Activated T-helper 1 cell treated with anti-CD3 and anti-CD28 coated beads, Interleukin-12 subunit alpha, Interleukin-12 subunit beta, Interleukin-2, Interleukin-4 antibody, amounts not matched to agents 30 ng/mL and 10 ng/mL and 1 ng/mL, durations not matched to agents 14 hours and 24 hours and 36 hours (primary cell): ENCODE measurements at places on chromosomes 2 and 18. TPM values are rescaled to one million over a fixed set of nuclear protein-coding genes. Genes with fewer than 3 reads are reported as not detected.

Gene DLX1
- total RNA-seq = not detected in 2 replicates

Gene RELCH
- 32.6 and 34.5 TPM in 2 replicates for total RNA-seq

Gene C2orf78
- not detected in 2 replicates for total RNA-seq

Gene ITGA4
- 98.5 and 118 TPM in 2 replicates for total RNA-seq

Gene MOGAT1
- not detected in 2 replicates for total RNA-seq

Gene MC5R
- not detected in 2 replicates for total RNA-seq

Gene SALL3
- not detected in 2 replicates for total RNA-seq

Gene ZNF385B
- not detected in 2 replicates for total RNA-seq

Gene SNORC
- 0.98 and 1.8 TPM in 2 replicates for total RNA-seq

Gene RPRM
- total RNA-seq = 0.20 TPM in 1 of 2 replicates, not detected in the other

Gene COL3A1
- total RNA-seq = 0.13 TPM in 1 of 2 replicates, not detected in the other

DNA sequence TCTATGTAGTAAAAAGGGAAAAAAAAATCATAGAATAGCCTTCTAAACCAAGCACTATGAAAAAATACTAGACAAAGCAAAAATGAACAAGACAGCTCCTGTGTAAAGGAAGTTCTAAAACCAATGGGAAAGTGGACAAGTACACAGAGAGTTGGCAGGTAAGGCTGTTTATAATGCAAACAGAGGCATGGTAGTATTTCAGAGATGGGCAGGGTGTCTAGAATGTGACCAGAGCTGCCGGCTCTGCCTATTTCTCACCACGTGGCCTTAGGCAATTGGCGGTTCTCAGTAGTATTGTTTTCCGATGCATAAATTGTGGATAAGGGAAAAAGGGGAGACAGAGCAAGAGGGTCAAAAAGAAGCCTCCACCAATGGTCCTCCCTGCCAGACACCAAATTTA is 173.6 kb downstream of the ANKRD30B start:
- no peaks in the 10 kb centered on the region for H3K27me3 ChIP-seq
- H3K36me3 ChIP-seq = no peaks in the 10 kb centered on the region
- H3K4me1 ChIP-seq = no peaks in the 10 kb centered on the region
- H3K4me3 ChIP-seq = no peak overlapping the region
- DNase-seq = no peak

- no peak overlapping the region for H3K4me3 ChIP-seq
- H3K27me3 ChIP-seq = no peaks in the 10 kb centered on the region
- no peaks in the 10 kb centered on the region for H3K36me3 ChIP-seq
- no peak overlapping the region for H3K27ac ChIP-seq
- no peak for DNase-seq
These were observed 103.0 kb downstream of the FAM210A start for GRCh38 chr18:13623348-13623747.

GRCh38 chr2:102040229-102040628 is 48.5 kb downstream of the IL1R2 start:
- H3K27me3 ChIP-seq = peaks cover 16% of the 10 kb centered on the region
- H3K36me3 ChIP-seq = no peaks in the 10 kb centered on the region
- peaks cover 24% of the 10 kb centered on the region for H3K4me1 ChIP-seq

- H3K4me3 ChIP-seq = peak overlapping the region; percentile 96
- peak overlapping the region; percentile 97 for H3K27ac ChIP-seq
- peaks cover 25% of the 10 kb centered on the region for H3K36me3 ChIP-seq
- DNase-seq = peak; percentile 44
- no peaks in the 10 kb centered on the region for H3K27me3 ChIP-seq
These were observed 588 bp downstream of the CHAC2 start for GRCh38 chr2:53768242-53768542.

DNA sequence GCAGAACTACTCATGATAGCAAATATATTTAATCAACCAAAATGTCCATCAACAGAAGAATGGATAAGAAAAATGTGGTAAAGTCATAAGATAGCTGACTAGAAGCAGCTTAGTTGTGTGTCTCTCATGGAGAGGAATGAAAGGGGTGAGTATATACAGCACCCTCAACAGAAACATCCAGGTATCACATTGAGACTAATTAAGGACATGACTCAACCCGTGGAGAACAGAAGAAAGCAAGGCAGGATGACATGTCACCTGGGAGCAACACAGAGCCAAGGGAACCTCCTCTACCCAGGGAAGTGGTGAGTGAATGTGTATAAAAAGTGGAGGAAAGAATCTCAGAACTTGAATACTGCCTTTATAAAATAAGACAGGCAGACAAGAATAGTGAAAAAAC is 1695.0 kb upstream of the CELF4 start:
- H3K27ac ChIP-seq = no peak overlapping the region
- H3K36me3 ChIP-seq = no peaks in the 10 kb centered on the region
- DNase-seq = no peak
- H3K27me3 ChIP-seq = no peaks in the 10 kb centered on the region
- no peaks in the 10 kb centered on the region for H3K4me1 ChIP-seq

- peak overlapping the region; percentile 86 for H3K27ac ChIP-seq
- H3K27me3 ChIP-seq = peaks cover 2% of the 10 kb centered on the region
- peaks cover 40% of the 10 kb centered on the region for H3K4me1 ChIP-seq
- no peak for DNase-seq
These were observed 3.2 kb downstream of the GALNT5 start for GRCh38 chr2:157260533-157261198.

GRCh38 chr18:43634994-43635393 is 357.7 kb upstream of the SYT4 start:
- no peak overlapping the region for H3K4me3 ChIP-seq
- no peaks in the 10 kb centered on the region for H3K27me3 ChIP-seq
- no peaks in the 10 kb centered on the region for H3K36me3 ChIP-seq
- H3K27ac ChIP-seq = no peak overlapping the region
- DNase-seq = no peak

GRCh38 chr2:1598041-1598710 is 146.1 kb downstream of the PXDN start:
- no peak overlapping the region for H3K4me3 ChIP-seq
- H3K4me1 ChIP-seq = no peaks in the 10 kb centered on the region
- H3K36me3 ChIP-seq = no peaks in the 10 kb centered on the region
- no peak for DNase-seq
- H3K27ac ChIP-seq = no peak overlapping the region
